ENCODE measurements at places on chromosomes 2 and 18. TPM values are rescaled to one million over a fixed set of nuclear protein-coding genes. Genes with fewer than 3 reads are reported as not detected.

B3GNT2 gene
- total RNA-seq, result 40.1 TPM

RGPD3 gene
- total RNA-seq, result 1.3 TPM

OSBPL6 gene
- total RNA-seq, result 34.4 TPM

HOXD12 gene
- total RNA-seq, result not detected

CHST10 gene
- total RNA-seq, result 89.2 TPM

ANKRD62 gene
- 0.63 TPM for total RNA-seq

ZCCHC2 gene
- 16.6 TPM for total RNA-seq

PMAIP1 gene
- 0.94 TPM for total RNA-seq

COL4A4 gene
- 0.94 TPM for total RNA-seq

MRPL44 gene
- total RNA-seq, result 43.8 TPM

COA5 gene
- total RNA-seq, result 72.0 TPM

TUBA3E gene
- total RNA-seq, result not detected

SPR gene
- 1.3 TPM for total RNA-seq

HSPD1 gene
- total RNA-seq, result 208 TPM

LYG2 gene
- not detected for total RNA-seq

CTAGE1 gene
- total RNA-seq, result not detected

SH3RF3 gene
- 22.5 TPM for total RNA-seq

FOXD4L1 gene
- total RNA-seq, result 0.63 TPM

SLC8A1 gene
- 160 TPM for total RNA-seq

CRYGD gene
- not detected for total RNA-seq

RBM44 gene
- total RNA-seq, result 4.1 TPM

Measured in parietal lobe (tissue), 2 donors.